ENCODE measurements at places on chromosomes 1 and 21.

GRCh38 chr21:26404288-26404687 is 168.8 kb downstream of the CYYR1 start:
- DNase-seq: no peak

DNA sequence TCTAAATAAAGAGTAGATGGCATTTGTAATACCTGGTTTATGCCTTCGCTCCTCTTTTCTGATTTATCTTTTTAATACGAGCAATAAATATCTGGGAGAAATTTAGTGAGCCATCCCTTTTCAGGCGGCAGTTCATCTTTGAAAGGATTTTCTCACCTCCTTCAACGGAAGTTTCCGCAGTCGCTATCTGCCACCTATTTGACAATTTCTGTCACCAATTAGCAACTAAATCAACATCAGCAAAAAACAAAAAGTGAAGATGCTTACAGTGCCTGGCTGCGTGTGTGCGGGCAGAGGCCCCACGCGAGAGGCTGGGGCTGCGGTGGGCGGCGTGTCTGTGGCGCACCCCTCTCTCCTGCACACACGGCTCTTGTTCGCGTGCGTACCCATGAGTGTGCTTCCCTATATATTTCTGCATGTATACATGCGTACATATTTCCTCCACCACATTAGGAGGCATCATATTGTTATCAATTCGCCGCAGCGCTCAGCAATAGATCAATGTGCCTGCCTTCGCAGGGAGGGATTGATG is 117.3 kb upstream of the BARHL2 start:
- DNase-seq: no peak

GRCh38 chr1:246565751-246566127 is 322 bp downstream of the TFB2M start:
- DNase-seq: no peak

DNA sequence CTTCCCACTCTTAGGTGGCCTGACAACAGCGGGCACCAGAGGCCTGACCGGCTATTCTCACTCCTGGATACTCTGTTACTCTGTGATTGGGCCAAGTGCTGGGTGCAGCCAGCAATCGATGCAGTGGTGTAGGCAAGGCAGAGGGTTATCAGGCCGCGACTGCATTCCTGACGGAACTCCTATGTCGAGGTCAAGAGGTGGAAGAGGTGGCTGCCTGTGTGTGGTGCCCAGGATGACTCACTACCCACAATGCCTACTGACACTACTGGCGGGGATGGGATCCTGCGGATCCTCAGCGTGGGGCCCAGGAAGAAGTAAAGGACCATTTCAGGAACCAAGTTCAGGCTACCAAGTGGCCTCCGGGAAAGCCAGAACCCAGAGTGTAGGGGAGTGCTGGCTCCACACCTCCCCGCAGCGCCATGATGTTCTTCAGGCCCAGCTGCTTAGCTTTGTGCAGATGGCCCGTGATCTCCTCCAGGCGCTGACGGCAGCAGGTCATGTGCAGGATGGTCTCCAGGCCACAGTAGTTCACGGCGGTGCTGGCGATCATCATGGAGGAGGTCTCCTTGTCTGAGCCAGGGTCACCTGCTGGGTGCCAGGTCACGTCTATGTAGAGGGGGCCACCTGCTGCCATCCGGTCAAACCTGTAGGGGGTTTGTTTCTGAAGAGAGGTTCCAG is 4.9 kb downstream of the MTHFR start:
- no peak for DNase-seq

DNA sequence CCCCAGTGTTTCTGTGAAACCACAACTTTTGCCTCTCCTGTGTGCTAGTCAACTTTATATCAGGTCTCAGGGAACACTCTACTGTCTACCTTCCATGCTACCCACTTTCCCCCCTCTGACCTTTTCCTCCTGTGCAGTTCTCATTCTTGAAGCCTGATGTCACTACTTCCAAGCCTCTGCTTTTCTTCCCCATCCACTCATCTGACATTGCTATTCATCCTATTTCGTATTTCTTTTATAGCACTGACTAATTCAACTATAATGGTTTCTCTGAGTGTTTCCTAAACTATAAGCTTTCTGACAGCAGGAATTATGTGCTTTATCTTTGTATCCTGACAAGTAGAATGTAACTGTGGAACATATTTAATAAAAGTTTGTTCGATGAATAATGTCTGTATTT is 18.2 kb upstream of the DPH5 start:
- DNase-seq: no peak

- DNase-seq: no peak
Observed at GRCh38 chr1:167681024-167681423, 40.8 kb upstream of the MPZL1 start.

- no peak for DNase-seq
Observed at GRCh38 chr1:18641005-18641941, 10.6 kb downstream of the PAX7 start.

DNA sequence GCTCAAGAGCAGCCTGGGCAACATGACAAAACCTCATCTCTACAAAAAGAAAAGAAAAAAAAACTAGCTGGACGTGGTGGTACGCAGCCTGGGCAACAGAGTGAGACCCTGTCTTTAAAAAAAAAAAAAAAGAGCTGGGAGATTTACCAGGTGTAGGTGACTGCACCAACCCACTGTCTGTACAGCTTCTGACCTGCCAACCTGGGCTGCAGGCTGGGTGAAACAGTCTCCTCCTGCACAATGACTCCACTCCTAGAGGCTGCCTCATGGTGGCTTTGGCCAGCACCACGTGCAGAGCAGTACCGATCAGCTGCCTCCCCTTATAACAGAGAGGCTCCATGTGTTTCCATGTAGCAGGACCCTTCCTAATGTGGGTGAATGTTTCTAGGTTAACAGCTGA is 3.7 kb downstream of the MRTO4 start:
- DNase-seq: no peak

- no peak for DNase-seq
Observed at GRCh38 chr1:202656057-202656456, 54.2 kb downstream of the SYT2 start.

GRCh38 chr1:182281541-182281940 is 110.0 kb downstream of the GLUL start:
- DNase-seq: no peak

DNA sequence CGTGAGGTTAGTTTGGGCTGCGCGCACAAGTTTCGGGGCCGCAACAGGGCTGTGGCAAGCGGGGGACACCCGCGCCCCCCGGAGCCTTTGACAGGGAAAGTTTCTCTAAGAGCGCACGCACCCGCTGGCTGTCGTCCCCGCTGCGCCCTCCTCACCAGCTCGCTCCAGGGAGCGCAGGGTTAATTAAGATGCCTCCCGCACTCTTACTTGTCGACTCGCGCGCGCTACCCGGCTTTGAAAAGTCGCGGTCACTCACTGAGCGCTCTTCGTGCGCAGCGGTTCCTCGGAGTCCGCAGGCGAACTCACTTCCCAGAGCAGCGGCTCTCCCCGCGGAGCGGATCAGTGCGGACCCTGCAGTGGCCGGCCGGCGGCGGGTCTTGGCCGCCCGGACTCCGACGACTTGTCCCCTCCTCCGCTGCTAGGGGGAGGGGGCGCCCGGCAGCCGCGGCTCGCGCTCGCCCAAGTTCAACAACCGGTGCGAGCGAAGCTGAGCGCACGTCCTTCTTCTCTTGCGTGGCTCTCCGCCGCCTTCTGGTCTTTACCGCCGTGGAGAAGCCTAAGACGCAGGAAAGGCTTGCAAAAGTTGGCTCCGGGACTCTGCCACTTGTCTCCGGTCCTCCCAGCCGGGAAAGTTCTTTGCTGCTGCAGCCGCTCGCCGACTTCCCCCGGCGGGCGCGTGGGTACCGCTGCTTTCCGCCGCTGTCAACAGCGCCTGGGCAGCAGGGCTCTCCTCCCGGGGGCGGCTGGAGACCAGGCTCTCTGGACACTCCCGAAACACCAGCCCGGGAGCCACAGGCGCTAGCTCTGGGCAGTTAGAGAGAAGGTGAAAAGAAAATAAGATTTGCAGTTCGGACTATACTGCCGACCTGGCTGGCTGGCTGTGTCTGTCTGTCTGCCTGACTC is 506 bp downstream of the JUN start:
- DNase-seq: peak; percentile 34

GRCh38 chr1:58249737-58250586 is 296.6 kb downstream of the OMA1 start:
- no peak for DNase-seq

GRCh38 chr1:151680391-151680790 is 36.2 kb downstream of the CELF3 start:
- DNase-seq: no peak

GRCh38 chr1:27416387-27417111 is 24.1 kb downstream of the GPR3 start:
- DNase-seq: peak; percentile 46

- DNase-seq: peak; percentile 55
Observed at GRCh38 chr1:226608699-226609505, 60.3 kb downstream of the STUM start.
